Bone marrow (tissue), 2 donors: ENCODE measurements at places on chromosomes 2 and 18.

GRCh38 chr2:169012812-169013627, 18.1 kb downstream of the ABCB11 start:
- no peak for DNase-seq

DNA sequence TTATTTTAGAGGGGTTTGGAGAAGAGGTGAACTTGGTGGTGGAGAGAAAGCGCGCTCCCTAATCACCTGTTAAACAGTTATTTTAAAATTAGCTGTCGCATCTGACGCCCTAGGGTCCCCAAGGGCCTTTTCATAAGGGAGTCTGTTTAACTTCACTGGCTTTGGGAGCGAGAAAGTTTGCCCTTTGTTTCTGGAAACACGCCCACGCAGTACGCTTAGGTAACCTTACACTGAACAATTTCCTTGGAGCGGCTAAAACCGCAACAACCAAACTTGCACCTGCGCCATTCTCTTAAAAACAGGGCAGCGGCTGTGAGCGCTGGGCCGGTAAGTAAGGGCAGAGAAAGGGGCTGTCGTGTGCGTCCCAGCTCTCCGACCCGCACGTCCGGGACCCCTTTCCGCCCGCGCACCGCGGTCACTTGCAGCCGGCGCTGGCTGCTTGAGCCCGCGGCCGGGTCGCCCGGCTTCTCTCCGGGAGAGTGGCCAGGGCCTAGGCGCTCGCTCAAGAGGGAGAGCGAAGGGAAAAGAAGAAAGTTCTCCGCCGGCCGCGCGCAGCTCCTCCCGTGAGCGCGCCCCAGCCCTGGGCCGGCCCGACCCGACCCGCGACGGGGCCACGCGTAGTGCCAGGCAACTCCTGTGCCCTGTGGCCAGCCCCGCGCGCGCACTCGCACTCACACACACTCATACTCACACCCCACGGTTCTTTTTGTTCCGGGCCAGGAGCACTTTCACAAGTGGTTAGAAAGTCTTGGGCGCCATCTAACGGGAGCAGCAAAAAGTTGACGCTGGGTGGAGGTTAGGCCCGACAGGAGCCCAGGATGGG, 19.2 kb downstream of the POU3F3 start:
- DNase-seq = peak; percentile 48

DNA sequence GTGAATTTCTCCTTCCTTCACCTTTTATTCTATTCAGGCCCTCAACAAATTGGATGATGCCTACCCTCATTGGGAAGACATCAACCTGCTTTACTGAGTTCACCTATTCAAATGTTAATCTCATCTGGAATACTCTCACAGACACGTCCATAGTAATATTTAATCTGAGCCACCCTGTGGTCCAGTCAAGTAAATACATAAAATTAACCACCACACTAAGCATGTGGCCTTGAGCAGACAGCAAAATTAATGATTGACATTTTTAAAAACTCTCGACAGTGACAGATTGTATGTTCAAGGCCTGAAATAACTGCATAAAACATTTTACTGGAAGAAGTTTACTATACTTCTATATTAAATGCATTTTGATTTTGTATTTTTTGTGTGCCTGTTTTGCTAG, 540.6 kb upstream of the GCFC2 start:
- DNase-seq = no peak

GRCh38 chr2:227325839-227326195, 766 bp downstream of the MFF start:
- DNase-seq = no peak

DNA sequence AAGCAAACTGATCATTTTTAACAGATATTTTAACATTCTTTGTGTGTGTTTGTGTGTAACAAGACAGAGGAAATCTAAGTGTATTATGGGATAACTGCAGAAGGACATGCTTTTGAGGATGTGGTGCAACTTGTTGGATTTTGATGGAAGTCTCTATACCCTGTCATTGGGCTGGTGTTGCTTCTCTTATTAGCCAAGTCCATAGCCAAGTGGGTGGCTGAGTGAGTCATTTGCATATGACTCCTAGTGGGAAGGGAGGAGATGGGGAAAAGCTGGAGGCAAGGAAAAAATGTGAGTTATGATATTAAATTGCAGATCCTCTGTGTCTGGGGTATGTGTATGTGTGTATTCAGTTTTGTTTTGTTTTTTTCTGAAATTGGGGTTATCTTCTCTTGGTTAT, 879.9 kb downstream of the DCC start:
- no peak for DNase-seq

GRCh38 chr2:233965032-233965603, 47.9 kb downstream of the TRPM8 start:
- no peak for DNase-seq

DNA sequence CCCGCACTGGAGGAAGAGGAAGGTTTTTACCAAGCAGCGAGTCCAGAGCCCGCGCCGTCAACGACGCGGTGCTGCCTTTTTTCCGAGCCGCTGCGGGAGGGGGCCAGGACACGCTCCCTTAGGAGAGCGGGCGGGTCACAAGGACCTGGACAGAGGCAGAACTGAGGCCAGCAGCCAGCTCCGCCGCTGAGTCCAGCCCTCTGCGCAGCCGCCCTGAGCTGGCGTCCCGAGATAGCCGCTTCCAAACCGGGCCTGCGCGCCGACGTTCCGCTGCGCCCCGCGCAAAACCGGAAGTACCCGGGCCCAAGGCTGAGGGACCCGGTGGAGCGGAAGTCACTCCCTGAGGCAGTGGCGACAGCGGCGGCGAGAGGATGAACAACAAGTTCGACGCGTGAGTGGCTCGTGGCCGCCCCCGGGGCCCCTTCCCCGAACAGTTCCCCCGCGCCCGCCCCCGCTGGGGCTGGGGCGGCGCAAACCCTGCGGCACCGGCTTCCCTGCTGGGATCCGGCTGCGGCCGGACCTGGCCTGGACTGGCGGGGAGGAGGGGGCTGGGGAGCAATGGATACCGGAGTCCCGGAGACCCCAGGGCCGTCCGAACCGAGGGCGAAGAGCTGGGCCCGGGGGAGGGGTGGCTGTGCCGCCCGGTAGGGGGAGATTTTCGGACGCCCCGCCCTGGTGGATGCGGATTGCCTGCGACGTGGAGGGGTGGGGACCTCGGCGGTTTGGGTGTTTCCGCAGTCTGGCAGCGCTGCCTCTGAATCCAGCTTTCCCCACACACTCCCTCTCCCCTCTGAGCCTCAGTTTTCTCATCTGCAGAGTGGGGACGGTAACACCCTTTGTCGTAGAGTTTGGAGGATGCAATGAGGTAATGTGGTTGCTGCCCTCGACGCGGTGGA, at the start of the genes EIF4E2 and TIGD1:
TSS of gene EIF4E2 (plus strand) at position 336 of the 896 bp plus-strand sequence. CDS start at position 372, 36 bp downstream.
TSS of gene TIGD1 (minus strand) at position 204 of the 896 bp plus-strand sequence. CDS start 675 bp downstream, outside the sequence.
- peak; percentile 82 for DNase-seq

DNA sequence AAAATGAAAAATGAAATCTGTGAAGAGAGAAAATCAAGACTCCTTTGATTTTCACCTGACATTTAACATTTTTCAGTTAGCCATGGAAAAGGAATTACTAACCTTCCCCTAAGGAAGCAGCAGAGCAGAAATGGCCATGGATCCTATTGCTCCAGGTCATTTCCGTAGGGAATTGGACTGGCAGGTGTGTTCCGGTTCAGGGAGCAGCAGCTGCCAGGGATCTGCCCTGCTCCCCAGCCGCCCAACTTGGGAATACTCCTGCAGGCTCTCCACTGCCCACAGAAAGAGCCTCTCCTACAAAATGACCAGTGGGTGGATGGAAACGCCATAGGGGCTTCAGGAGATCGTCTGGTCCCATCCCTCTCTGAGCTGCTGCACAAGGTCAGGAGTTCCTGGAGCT, 86.0 kb upstream of the MAPK4 start:
- no peak for DNase-seq

DNA sequence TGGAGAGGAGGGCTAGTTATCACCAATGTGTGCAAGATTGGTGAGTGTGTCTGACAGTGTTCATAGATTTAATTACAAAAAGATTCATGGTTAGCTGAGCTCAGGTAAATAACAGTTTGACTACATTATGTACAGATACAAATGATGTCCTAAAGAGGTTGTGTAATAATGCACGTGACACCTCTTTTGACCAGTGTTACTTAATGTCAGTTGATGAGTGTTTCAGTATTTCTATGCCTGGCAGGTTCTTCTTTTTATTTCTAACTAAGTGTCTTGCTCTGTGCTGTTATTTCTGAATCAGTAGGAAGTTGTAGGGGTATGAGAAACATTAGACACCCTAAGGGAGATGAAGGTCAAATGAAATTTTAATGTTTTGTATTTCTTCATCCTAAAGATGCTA, 7.9 kb upstream of the INHBB start:
- no peak for DNase-seq

DNA sequence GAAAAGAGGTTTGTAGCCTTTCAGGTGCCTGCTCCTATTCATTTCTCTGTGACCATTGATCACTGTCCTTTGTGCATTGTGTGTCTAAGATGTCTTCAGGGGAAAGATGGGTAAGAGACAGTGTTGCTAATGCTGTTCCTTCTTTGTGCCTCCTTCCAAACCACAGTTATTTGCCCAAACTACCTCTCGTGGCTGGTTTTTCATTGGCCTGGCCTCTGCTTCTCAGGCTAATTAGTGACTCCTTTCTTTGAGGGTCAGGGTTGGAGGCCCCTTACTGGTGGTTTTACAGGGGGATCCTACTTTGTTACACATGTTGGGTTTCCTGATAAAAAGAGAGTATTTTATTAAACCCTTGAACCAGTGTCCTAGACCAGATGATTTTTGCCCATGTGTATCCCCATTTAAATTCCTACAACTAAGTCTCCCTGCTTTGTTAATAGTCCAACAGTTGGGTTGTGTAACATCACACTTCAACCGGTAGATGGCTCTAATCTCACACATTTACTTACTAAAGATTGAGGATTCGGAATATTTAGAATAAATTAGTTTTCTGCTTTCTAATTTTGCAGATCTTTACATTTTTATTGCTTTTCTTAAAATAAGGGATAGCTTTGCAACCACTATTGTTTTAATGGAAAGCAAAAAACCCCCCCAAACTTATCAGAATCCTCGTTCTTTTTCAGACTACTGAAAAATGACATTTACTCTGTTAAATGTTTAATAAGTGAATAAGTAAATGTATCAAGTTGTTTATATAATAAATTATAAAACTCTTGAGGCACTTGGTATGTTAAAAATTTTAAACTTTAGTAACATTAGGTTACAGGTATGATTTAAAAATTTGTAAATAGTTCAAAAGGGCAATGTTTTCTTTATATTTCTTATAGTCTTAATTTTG, 2.4 kb downstream of the MARS2 start:
- peak; percentile 11 for DNase-seq

DNA sequence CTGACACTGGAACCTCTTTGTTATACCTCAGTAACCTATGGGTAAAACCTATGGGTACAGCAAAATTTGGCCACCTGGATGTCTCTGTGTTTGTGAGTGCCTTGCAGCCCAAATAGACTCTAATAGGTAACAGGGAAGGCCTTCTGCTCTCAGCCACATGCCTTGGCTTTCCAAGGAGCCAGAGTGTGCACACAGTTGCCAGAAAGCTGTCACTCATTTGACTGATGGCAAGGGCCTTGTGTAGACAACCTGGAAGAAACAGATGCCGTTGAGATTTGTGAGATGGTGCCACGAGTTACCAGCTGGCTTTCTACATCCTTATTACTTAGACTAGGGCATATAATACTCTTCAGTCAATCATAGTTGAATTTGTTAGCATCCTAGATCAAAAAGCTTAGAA, 90.1 kb upstream of the RAB12 start:
- no peak for DNase-seq

DNA sequence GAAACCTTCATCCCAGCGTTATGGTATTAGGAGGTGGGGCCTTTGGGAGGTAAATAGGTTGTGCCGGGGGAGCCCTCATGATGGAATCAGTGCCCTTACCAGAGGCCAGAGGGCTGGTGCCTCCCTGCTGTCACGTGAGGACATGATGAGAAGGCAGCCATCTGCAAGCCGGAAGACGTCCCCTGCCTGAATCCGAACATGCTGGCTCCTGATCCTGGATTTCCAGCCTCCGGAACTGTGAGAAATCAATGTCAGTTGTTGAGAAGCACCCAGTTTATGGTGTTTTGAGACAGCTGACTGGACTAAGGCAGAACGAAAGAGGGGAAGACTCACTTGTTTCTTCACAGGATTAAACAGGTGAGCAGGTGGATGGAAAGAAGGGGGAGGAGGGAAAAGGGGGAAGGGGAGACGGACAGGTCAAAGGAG, 13.0 kb upstream of the KLF11 start:
- DNase-seq = no peak

GRCh38 chr2:233795735-233796171, 17.6 kb downstream of the MROH2A start:
- no peak for DNase-seq

DNA sequence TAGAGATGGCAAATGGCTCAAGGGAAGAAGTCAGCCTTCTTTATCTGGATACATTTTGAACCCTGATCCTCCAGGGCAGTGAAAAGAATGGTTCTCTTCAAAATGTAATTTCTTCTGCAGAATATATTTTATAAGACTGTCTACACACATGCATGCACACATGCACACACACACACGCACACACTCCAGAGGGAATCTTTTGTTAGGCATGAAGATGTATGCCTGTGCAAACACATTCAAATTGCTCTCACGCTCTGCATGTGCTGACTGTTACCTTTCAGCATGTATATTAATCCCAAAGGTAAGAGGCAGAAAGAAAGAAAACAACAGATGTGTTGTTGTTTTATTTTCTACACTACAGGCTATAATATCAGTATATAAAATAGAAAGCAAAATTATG, 43.2 kb downstream of the SLC5A7 start:
- no peak for DNase-seq

DNA sequence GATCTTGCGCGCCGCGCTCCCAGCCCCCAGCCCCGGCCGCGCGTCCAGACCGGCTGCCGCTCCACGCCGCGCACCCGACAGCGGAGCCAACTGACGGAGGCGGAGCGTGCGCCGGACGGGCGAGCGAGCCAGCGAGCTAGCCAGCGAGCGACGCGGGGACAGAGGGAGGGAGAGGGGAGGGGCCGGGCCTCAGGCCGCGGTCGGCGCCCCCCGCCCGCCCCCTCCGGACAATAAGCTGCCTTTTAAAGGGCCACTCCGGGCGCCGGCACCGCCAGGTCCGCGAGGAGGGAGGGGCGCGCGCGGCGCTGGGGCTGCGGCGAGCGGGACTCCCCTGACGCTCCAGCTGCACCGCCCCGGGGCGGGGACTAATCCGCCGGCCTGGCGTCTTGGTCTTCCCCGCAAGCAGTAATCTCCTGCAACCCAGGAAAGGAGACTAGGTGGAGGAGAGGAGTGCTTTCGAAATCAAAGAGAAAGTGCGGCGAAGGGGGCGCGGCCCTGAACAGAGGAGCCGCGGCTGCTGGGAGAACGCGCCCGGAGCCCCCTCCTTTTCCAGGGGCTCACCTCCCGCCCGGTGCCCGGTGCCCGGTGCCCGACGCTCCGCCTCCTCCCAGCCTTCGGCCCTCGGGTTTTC, at the start of gene BIN1:
TSS of gene BIN1 (minus strand) at position 164 of the 631 bp plus-strand sequence. CDS start 211 bp downstream, outside the sequence.
- peak; percentile 52 for DNase-seq

- DNase-seq = no peak
These were observed 532.2 kb downstream of the RIT2 start for GRCh38 chr18:42583283-42583731.

- no peak for DNase-seq
These were observed 37.4 kb downstream of the SMAD2 start for GRCh38 chr18:47893047-47893446.

- DNase-seq = no peak
These were observed 125.9 kb downstream of the PLA2R1 start for GRCh38 chr2:159936471-159936870.

- no peak for DNase-seq
These were observed 164.6 kb upstream of the TRIB2 start for GRCh38 chr2:12552092-12552491.

GRCh38 chr18:59388817-59389216, 29.8 kb upstream of the LMAN1 start:
- no peak for DNase-seq
